Stimulated activated CD8-positive, alpha-beta memory T cell treated with anti-CD3 and anti-CD28 coated beads, Interleukin-12 subunit alpha, Interleukin-12 subunit beta, amount 100 ng/mL, for 4 hours (primary cell): ENCODE measurements at places on chromosomes 13 and 19.

- no peak for DNase-seq
Observed at GRCh38 chr19:29812080-29812880, 489 bp downstream of the CCNE1 start.

DNA sequence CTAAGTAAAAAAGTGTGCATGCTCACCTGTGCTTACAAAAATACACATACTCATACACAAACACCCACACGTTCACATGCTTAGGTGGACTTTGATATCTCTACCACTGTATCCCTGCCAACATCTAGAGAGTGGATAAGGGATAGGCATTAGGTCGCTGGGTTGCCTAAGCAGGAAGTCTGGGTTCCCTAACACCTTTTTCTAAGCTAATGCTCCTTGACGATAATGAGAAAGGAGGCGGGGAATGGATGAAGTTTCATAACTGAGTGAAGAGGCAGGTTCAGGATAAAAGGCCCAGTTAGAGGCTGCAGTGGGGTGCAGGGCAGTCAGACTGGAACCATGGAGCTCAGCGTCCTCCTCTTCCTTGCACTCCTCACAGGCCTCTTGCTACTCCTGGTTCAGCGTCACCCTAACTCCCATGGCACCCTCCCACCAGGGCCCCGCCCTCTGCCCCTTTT is 41.9 kb upstream of the CYP2A7 start:
- no peak for DNase-seq

DNA sequence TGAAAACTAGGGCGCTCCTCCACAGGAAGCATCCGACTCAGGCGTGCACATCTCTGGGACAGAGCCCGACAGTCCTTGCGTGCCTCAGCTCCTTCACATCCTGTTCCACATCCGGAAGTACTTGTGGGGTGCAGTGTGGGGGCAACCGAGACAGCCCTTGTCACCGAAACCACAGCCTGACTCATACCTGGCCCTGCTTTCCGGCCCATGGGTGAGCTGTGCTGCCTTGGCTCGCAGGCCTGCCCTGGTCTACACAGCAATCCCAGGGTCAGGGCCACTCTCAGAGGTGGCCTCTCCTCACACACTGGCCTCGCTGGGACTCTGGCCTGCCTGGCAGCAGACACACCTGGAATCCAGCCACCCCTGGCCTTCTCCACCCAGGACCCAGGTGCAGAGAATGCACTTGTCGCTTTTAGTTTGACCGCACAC is 100.4 kb downstream of the STK24 start:
- peak; percentile 78 for DNase-seq

GRCh38 chr19:17751103-17751911 is at the start of gene FCHO1:
TSS of gene FCHO1 (plus strand) at chr19:17751477. CDS start at chr19:17755165, 3,688 bp downstream.
- DNase-seq: peak; percentile 79

GRCh38 chr19:3536429-3537100 is 2.4 kb upstream of the TEKTIP1 start:
- DNase-seq: no peak
